Endothelial cell (in vitro differentiated cells): ENCODE measurements at places on chromosomes 3 and 15.

- DNase-seq, result no peak
Observed at GRCh38 chr3:116112696-116113095, 332.6 kb downstream of the LSAMP start.

DNA sequence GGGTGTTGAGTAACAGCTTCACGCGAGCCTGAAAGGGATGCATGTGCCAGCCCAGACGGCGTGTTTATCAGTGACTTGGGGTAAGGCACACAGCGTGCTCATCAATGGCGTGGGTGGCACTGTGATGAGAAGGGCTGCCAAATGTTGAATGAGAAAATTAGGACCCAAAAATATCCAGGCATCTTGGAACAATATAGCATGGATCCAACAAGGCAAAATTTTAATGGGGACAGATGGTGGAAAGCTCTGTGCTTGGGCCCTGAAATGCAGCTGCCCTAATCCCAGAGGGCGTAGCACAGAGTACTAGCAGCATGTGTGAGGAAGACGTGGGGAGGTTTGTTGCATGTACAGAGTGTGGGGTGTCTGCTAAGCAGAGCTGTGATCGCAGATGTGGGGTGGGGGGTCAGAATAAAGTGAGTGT lies 48.9 kb downstream of the SSUH2 start:
- no peak for DNase-seq

DNA sequence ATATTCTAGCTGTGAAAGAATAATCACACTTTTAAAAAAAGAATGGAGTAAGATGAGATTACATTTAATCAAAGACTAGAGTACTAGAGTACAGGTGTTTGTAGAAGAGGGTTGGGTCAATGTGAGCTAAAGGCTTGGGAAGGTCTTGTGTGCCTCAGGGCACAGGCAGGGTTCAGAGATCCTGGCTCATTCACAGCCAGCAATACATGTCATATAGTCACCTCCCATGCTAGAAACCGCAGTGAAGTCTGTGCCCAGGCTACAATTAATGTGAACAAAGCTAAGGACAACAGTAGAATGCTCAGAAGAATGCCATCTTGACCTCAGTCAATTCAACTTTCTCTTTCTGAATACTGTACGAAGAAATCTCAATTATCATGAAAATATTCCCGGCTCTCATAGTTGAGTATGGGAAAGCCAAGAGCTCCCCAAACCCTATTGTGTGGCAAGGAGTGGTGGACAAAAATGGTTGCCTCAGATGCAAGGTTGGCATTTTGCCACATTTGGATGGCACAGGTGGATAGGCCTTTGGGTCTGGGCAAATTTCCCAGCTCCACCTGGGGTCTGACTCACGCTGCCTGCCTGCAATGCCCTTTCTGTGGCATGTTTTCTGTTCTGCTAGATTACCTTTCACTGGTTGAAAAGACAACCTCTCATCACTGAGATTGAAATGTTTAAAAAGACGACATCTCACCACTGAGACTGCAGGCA lies 70.2 kb downstream of the NMD3 start:
- DNase-seq, result no peak

GRCh38 chr3:131435000-131435399 lies 53.4 kb downstream of the NUDT16 start:
- no peak for DNase-seq

DNA sequence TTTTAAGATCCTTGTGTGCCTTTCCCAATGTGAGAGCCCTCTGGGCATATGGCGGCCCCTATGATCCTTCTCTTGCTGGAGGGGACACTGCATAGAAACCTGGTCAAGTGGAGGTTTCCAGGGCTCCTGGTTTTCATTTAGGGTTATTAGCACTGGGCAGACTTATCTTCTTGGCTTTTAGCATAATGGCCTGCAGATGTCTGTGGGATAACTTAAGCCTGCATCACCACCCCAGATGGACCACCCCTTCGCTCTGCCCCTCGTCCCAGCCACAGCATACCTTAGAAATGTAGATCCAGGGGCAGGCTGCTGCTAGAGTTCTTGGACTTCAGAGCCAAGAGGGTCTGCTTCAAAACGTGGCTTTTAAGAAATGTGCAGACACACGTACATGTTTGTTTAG lies 340.3 kb upstream of the CTDSPL start:
- DNase-seq, result no peak

GRCh38 chr3:159668990-159669476 lies 319.6 kb upstream of the IL12A start:
- no peak for DNase-seq

- no peak for DNase-seq
Observed at GRCh38 chr3:188266562-188267274, 112.8 kb downstream of the LPP start.
